ENCODE measurements at places on chromosomes 7 and 10.
A peak's percentile ranks its signal among the peaks of the same experiment; 100 is the strongest.

DNA sequence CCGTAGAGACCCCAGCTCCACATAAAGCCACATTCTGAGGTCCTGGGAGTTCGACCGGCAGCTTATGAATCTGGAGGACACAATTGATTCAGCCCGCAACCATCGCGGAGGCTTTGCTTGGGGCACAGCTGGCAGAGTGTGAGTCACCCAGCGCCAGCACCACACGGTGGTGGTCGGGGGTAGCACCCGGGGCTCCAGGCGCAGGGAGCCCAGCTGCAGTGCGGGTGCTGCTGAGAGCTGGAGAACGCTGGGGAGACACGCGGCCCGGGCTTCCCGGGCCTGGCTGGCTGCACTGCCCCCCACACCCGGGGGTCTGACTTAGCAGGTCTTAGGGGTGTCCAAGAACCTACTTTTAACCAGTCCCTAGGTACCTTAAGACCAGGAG is 87.9 kb downstream of the PAXIP1 start:
- DNase-seq: no peak

GRCh38 chr10:18906636-18907035 is 142.0 kb upstream of the MALRD1 start:
- DNase-seq: no peak

DNA sequence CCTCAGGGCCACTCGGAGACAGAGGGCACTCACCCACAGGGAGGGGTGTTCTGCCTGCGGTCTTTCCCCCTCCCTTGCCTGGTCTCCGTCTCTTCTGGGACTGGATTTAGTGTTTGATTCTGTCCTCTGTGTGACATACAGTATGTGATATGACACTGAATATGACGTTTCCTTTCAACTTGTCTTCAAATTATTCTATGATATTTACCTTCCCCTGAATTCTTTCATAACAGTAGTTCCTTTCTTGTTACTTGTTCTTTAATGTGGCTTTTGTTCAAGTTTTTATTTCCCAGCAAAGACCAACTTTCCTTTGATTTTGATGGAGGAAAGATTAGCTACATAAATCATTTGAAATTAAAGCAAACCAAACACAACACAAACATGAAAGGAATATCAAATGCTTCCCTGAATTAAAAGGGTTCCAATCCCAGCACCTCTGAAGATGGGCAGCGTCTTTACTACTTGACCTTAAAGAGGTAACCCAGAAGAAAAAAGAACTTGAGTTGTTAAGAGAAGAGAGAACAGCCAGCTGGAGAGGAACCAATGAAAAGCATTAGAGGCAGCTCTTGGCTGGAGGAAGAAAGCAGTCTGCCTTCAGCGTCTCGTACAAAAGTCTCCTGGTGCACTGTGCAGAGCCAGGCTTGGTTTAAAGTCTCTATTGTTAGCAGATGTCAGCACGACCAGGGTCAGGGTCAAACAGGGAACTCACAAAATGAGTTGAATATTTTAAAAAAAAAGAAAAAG is 18.3 kb upstream of the RHEB start:
- DNase-seq: no peak

GRCh38 chr10:89307269-89307577 is 5.4 kb downstream of the IFIT2 start:
- DNase-seq: no peak

DNA sequence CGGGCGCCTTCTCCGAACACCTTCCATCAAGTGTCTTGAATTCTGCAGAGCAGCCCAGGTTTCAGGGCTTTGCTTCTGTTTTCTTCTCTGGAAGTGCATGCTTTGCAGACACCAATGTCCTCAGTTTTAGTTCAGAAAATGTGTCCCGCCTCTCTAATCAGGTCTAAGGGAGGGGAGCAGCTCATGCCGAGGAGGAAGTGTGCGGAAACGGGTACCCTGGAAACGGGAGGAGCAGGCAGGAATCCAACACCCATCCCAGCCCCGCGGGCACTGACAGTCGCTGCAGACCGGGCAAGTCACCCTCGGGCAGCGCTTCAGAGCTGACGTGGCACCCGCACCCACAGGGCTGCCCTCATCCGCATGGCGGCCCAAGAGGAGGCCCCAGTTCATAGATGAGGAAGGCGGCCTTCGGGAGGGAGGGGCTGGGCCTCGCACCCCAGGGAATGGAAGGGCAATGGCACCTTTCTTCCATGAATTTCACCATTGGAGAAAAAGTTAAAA is 338.7 kb downstream of the DNAJB6 start:
- DNase-seq: no peak

DNA sequence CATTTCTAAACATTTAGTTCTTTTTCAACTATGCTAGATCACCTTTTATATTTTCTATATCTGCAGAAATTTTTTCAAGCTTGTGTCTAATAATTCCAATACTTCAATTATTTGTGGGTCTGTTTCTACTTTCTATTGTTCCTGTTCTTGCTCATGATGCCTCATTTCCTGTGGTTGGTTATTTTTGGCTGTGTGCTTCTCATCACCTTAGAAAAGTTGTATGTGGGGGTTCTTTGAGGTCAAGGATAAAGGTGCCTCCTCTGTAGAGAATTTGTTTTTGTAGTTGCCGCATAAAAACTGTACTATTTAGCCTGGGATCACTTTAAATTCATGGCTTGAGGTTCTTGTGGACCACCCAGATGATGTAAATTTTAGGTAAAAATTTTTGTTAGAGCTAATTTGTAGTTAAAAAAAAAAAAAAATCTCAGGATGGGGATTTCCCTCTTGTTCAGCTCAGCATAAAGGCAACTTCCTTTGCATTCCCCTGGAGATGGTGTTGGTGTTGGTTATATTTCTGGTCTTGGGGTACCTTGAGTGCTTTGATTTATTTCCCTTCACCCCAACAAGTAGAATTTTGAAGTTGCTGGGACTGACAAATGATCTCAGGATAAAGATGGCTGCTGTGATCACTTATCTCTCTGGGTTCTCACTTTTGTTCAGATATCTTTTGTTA is 27.0 kb upstream of the JAZF1 start:
- DNase-seq: no peak

GRCh38 chr10:97543025-97543546 is 29.5 kb upstream of the ANKRD2 start:
- DNase-seq: peak; percentile 11

DNA sequence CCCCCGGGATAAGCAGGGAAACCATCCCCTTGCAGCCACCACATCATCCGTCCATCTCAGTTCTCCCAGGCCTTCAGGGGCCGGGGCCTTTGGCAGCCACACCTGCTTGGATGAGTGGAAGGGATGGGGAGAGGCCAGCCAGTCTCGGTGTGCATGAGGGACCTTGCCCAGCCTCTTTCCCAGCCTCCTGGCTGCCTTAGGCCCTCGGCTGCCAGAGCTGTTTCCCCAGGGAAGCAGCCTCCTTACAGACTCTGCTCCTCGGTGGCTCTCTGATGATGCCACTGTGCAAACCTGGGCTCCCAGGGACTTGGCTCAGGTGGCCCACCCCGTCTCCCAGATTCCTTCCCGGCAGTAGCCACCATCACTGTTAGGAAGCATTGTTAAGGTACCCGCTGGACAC is 14.7 kb downstream of the FGF8 start:
- no peak for DNase-seq

GRCh38 chr7:74575083-74575784 is 82.3 kb upstream of the GTF2I start:
- DNase-seq: no peak

GRCh38 chr7:117630501-117630900 is 150.7 kb downstream of the CFTR start:
- DNase-seq: no peak

GRCh38 chr10:76640806-76641205 is 996.8 kb downstream of the KCNMA1 start:
- no peak for DNase-seq

DNA sequence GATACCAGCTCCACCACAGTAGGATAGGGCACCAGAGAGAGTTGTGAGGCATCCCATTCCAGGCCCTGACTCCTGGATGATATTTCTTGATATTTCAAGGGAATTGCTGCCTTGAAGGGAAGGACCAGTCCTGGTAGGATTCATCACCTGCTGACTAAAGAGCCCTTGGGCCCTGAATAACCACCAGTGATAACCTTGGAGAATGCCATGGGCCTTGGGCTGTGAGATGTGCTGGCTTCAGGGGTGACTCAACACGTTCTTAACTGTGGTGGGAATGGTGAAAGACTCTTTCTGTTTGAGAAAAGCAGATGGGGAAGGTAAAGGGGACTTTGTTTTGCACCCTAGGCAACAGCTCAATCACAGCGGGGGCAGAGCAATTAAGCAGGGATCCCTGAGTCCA is 21.4 kb upstream of the ASZ1 start:
- DNase-seq: no peak

DNA sequence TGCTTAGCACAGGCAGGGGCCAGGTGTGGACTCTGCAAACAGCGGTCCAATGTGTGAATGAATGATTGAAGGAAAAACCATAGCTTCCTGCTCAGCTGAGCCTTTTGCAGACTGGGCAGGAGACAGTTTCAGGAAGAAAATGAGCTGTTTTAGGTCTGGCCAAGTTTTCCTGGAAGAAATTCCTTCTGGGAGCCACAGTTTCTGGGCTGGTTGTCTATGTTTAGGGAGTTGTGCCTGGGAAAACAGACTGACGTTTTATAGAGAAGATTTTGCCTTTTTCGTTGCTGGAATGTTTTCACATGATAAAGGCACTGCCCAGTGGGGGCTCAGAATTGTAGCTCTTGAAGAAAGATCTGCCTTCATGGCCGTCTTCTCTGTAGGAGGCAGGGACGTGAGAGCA is 255.1 kb downstream of the CCSER2 start:
- DNase-seq: no peak

GRCh38 chr7:48251766-48252165 is 80.5 kb downstream of the ABCA13 start:
- DNase-seq: no peak

DNA sequence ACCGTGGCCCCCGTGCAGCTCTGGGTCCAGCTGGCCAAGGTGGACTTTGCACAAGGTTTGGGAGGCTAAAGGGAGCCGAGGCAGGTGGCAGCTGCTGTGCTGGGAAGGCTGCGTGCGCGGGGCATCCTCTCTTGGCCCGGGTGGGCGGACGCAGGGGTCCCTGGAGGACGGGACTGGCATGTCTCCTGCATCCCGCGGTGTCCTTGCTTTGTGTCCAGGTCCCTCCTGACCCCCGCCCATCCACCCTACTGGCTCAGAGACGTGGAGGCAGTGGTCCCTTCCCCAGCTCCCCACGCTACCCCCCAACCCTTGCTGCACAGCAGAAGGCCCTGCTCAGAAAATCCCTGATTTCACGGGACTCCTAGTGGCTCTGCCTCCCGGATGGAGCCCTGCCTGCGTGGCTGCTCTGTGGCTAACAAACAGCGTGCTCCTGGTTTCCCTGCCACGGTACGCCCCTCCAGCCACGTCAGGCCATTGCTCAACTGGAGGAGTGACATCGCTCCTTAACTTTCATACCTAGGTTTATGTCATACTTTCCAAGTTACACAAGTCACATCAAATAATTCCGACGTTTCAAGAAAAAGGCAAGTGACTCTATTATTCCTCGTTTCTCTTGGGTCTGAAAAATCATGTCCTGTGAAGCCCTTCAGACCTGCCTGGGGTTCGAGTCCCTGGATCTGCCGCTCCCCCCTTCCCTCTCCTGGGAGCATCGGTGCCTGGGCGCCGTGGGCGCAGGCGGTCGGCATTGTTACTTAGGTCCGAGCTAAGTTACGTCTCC is 421.9 kb downstream of the DNAJB6 start:
- DNase-seq: no peak

DNA sequence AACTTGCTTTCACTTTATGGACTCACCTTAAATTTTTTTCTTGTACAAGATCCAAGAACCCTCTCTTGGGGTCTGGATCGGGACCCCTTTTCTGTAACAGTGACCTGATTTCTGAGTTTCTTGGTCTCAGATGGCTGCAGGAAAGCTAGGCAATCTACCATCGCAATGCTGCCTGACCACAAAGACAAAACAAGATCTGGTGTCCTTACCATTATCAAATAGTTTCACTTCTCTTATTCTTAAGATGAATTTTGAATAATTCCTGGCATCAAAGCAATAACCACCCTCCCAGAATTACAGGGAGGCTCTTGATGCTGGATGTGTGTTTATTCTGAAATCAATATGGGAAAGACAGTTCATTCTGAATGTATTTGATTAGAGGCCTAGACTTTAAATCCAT is 77.4 kb upstream of the FRMD4A start:
- DNase-seq: no peak

- no peak for DNase-seq
Measured at GRCh38 chr7:100801833-100802568, 25.3 kb downstream of the EPHB4 start.

- no peak for DNase-seq
Measured at GRCh38 chr10:35208949-35209613, 82.4 kb downstream of the CREM start.

DNA sequence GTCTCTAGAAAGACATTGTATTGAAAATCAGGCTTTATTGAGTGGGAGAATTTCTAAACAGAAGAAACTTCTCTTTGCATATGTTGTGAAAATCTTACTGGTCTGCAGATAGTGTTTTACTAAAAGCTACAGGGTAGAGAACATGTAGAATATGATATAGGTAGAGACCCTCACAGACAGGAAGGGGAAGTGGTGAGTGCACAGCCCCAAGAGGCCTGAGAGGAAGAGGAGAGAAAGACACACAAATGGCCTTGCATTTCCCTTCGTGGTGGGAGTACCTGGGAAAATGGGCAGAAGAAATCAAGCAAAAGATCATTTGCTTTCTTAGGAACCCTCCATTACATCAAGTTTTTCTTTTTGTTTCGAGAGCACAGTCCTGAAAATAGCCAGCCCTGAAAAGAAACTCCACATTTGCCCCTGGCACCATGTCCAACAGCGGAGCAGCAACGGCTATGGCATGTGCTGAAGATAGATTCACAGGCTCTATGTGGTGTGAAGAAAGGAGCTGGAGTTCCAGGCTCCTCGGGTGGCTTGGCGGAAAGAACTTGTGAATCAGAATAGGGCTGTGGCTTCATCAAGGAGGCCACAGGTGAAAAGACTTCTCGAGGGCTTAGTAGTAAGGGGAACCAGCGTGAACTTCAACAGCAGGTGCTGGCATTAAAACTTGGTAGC is 143.5 kb downstream of the CALCR start:
- DNase-seq: no peak

GRCh38 chr7:51228386-51228958 is 88.1 kb downstream of the COBL start:
- DNase-seq: no peak

- DNase-seq: no peak
Measured at GRCh38 chr10:130233035-130233360, 96.8 kb downstream of the GLRX3 start.

DNA sequence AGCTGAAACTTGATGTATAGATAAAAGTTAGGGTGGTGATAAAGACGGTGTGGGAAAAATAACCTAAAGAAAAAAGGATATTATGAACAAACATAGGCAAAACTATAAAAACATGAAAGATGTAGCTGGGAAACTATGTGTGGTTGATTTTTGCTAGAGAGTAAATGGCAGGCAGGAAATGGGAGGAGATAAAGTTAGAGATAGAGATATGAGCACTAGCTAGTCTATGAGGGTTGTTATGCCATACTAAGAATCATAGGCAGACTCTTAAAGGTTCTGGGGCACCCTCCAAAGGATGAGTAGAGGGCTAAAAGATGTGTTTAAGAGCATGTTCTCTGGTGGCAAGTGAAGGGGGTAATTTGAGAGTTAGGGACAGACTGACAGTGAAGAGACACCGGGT is 1109.2 kb downstream of the GATA3 start:
- no peak for DNase-seq

- no peak for DNase-seq
Measured at GRCh38 chr7:34361663-34362250, 296.3 kb upstream of the NPSR1 start.
